ENCODE measurements at places on chromosomes 16 and 17.

- DNase-seq = no peak
Observed at GRCh38 chr17:40309031-40309948, at the start of gene RARA. RARA (plus strand) TSS chr17:40309180; CDS start chr17:40331219, 22,039 bp downstream.

DNA sequence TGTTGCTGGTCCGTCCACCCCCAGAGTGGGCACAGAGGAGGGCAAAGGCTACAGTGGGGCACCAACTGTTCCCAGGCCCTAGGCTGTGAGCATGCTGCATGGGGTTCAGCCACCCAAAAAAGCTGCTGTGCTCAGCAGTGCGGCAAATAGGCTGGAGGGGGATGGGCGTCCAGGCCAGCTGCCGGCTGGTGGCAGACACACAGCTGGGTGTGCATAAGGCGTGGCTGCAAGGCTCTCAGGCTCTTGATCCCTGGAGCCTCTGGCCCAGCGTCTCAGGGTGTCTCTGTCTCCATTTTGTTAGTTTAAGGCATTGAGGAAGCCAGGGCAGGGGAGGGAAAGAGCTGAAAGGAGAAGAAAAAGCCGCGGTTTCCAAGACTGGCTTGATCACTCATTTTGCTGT lies 8.8 kb downstream of the RPL19 start:
- no peak for DNase-seq

- peak; percentile 30 for DNase-seq
Observed at GRCh38 chr17:37490022-37490587, 414 bp downstream of the DUSP14 start.

DNA sequence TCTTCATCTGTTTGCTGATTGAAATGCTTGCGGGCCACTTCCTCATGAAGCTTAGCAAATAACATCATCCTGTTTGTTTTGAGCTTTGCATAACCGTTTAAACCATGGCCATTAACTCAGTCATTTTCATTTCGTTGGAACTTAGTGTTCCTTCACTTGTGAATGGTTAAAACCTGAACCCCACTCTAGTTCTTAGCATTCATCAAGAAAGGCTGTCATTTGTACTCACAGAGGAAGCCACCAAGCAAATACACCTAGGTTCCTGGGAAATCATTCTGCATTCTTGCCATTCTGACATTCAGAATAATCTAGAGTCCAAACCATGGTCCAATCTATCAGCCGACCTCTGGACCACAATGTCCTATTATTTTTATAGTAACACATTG lies 8.4 kb upstream of the TAT start:
- DNase-seq = no peak

- DNase-seq = no peak
Observed at GRCh38 chr16:2778630-2778958, 1.5 kb upstream of the ELOB start.

- no peak for DNase-seq
Observed at GRCh38 chr16:53913920-53914319, 210.0 kb downstream of the FTO start.

GRCh38 chr17:50690887-50691549 lies 16.7 kb downstream of the ANKRD40 start:
- DNase-seq = no peak

- no peak for DNase-seq
Observed at GRCh38 chr17:4055014-4055413, 87.8 kb downstream of the ZZEF1 start.

GRCh38 chr17:31327534-31328159 lies 6.2 kb upstream of the EVI2A start:
- DNase-seq = no peak

- DNase-seq = no peak
Observed at GRCh38 chr16:23893986-23894385, 58.2 kb downstream of the PRKCB start.

- peak; percentile 13 for DNase-seq
Observed at GRCh38 chr16:12896562-12896961, 4.8 kb upstream of the SHISA9 start.

GRCh38 chr16:75062135-75062975 lies 54.2 kb downstream of the LDHD start:
- DNase-seq = no peak

GRCh38 chr17:19991252-19991885 lies 13.7 kb upstream of the AKAP10 start:
- DNase-seq = no peak

- DNase-seq = no peak
Observed at GRCh38 chr16:57795431-57795878, 6.8 kb downstream of the KIFC3 start.

DNA sequence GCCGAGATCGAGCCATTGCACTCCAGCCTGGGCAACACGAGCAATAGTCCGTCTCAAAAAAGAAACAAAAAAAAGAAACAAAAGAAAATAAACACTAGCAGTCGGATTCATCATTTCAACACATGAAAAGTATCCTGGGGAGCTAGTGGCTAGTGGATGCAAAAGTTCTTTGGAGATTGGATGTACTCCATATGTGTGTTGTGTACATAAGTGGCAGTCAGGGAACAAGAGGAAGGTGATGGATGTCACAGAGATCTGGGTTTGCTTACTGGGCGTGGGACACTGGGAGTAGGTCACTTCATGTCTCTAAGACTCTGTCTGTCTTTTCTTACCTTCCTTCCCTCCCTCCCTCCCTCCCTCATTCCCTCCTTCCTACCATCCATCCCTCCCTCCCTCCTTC lies 35.4 kb downstream of the MRC2 start:
- DNase-seq = no peak

DNA sequence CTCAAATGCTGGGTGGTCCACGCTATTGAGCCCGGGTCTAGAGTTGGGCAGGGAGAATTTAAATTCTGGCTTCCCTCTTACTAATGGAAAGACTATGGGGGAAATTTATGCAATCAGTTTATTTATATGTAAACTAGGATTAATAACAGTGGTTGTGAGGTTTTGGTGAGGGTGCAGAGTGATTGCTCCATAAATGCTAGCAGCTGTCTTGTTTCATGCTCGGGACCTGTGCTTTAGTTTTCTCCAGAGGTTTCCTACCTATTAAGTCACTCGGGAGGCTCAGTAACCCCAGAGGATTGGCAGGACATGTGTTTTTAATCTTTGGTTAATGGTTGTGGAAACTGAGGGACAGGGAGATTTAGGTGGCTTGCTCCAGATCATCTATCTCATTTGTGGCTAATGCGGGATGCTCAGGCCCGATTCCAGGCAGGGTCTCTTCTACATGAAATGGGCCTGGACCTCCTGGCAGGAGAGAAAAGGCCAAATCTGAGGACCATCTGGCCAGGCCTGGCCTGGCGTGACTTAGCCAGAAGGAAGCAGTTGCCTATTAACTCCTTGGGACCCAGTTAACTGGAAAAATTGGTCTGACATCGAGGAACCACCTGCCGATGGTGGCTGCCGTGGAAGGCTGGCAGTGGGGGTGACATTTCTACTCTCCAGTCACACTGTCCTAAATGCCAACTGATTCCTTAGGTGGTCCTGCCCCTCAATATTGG lies 2.1 kb downstream of the PRCD start:
- DNase-seq = no peak

DNA sequence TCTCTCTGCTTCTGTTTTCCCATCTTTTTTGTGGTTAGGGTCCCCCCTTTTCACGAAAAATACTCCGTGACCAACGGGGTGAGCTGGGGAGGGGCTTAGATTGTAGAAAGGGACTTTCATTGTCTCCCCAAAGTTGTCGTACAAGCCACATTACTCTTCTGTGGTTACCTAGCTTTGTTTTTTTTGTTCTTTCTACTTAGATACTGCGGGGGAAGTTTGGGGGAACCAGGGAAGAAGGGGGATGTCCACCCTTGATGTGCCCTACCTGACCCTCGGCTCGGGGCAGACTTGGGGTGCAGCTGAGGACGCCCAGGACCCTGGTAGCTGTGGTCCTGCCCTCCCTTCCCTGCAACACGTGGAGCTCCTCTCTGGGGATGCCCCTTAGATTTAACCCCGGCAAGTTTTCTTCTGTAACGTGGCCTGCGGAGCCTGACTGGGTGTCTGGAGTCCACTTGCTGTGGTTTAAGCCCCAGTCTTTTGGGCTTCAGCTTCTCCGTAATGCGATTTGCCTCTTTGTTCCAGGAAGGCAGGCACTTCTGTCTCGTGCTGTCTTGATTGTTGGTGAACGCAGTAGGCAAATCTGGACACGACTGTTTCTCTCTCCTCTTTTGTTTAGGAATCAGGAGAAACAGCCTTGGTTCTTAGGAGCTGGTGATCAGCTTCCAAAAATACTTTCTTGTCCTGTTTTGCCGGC lies 892 bp downstream of the ABCC1 start:
- no peak for DNase-seq

DNA sequence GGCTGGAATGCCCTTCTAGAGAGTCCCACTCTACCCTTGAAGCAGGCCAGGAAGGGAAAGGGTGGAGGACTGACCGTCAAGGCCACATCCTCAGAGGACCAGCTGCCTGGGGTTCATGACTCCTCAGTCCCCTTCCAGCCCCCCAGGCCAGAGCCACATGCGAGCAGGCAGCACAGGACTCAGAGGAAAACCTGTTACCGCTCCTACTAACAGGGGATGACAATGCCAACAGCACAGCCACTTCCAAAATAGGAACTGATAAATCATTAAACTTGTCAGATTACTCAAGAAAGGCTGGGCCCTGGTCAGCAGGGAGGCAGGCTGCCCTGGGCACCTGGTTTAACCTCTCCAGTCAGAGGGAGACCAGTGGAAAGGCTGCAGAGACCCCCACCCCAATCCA lies 206.2 kb upstream of the SDK2 start:
- DNase-seq = no peak

- DNase-seq = no peak
Observed at GRCh38 chr16:86598607-86599565, 20.5 kb downstream of the FOXL1 start.

DNA sequence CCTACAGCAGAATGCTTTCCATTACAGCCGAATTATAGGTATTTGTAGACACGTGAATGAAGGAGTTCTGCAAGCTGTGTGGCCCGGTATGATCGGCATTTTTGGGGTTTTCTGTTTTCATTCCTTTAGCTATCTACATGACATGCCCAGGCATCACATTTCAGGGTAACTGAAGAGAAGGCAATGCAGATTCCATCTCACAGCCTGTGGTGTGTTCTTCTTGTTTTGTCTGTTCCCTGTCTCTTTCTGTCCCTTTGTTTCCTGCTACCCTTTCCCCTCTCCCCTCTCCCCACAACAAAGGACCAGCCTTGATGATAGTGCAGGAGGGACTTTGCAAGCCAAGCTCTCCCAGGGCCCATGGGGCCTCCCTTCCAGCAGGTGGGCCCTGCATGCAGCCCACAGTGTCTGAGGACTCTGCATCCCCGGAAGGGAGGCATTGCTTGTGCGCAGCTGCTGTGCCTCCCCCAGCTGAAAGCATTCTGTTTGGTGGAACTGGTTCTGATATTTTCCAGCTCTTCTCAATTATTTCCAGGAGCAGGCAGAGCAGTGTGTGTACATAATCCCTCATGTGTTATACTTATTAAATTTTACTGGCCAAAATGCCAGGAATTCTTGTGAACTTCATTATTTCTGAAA lies 207.4 kb downstream of the RPTOR start:
- DNase-seq = no peak

DNA sequence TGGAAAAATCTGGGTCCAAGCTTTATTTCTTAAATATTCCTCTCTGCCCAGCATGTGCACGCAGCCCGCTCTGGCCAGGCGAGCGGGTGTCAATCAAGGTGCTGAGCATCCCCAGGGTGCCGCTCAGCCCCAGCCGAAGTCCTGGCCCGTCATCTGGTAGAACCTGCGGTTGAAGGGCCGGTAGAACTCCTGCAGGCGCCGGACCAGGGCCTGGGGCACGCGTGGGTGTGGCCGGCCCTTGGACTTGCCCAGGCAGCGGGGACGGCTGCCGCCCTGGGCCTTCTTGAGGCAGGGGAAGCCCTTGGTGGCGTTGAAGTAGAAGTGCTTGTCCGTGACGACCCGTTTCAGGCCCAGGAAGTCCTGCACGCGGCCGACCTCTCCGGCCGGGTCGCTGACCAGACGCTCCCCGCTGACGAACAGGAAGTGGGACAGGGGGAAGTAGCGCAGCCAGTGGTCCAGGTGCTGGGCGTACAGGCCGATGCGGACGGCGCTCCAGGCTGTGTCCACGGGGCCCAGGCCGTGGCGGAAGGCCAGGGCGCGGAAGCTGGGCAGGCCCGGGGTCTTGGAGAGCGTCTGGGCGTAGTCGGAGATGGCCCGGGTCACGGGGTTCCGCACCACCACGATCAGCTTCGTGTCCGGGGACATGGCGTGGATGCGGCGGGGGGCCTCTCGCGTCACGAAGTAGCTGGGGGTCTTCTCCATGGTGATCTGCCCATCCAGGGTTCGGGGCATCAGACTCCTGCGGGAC lies 6.6 kb downstream of the HS3ST6 start:
- DNase-seq = no peak

- no peak for DNase-seq
Observed at GRCh38 chr17:6576038-6576785, 19.9 kb upstream of the PITPNM3 start.

DNA sequence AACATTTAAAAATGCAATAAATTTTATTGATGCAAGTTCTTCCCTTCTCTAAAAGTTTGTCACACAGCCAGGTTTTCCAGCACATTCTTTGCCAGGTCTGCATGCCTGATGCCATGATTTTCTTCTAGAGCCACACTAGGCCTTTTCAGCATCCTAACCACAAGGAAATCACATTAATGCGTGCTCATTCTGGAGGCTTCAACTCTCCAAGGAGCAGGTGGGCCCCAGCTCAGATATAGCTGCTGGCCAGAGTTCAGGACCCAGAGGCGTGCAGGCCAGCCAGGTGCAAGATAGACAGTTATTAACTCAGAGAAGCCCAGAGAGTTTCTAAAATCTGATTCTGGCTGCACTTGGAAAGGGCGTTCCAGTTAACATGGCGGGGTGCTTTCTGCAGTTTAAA lies 124.5 kb upstream of the MAF start:
- DNase-seq = no peak
